ENCODE measurements at places on chromosomes 3 and 15. TPM values are rescaled to one million over a fixed set of nuclear protein-coding genes. Genes with fewer than 3 reads are reported as not detected.

SLC35G2 gene
- total RNA-seq, result 17.3 TPM

TMEM212 gene
- not detected for total RNA-seq

MOBP gene
- total RNA-seq, result not detected

HIGD1A gene
- 130 TPM for total RNA-seq

Data from fibroblast of villous mesenchyme (primary cell).